ENCODE measurements at places on chromosomes 13 and 19.

DNA sequence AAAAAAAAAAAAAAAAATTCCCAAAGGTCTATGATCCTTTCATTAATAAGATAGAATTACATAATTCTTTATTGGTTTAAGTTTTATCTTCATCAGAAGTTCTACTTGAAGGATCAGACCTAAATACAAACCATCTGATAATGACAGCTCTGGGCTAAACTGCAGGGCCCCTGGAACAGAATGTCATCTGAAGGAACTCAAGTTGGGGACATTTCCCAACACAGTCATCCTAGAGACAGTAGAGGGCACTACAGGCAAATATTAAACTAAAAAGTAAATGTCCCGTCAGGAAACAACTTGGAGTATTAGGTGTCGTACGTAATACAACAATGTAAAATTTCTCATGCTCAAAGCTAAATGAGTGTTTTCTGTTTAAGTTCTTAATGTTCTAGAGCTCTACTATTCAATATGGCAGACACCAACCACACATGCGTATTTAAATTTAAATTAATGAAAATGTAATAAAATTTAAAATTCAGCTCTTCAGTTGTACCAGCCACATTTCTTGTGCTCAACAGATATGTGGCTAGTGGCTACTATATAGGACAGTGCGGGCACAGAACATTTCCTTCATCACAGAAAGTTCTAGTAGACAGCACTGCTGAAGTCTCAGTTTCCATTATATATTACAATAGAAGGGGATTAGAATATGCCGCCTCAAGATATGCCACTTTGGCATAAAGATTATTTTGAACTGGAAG is 21.8 kb upstream of the NAXD start:
- H3K36me3 ChIP-seq = no peaks in the 10 kb centered on the region
- no peak for DNase-seq
- no peaks in the 10 kb centered on the region for H3K4me1 ChIP-seq
- H3K27me3 ChIP-seq = no peaks in the 10 kb centered on the region

DNA sequence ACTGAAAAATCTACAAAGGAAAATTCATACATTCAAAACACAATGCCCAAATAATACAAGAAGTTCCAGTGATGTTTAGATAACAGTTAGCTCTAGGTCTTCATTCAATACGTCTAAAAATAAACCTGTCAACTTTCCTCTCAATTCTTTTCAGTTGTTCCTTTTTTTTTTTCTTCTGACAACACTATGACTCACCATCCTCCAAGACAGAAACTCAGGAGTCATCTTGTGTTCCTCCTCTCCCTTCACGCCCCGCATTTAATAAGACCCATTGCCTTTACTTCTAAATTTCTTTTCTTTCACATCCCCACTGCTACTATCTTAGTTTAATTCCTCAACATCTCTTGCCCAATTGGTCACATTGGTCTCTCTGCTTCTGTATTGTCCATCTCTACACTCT is 759.9 kb downstream of the GPC5 start:
- no peaks in the 10 kb centered on the region for H3K27me3 ChIP-seq
- DNase-seq = no peak
- H3K4me1 ChIP-seq = no peaks in the 10 kb centered on the region
- H3K4me3 ChIP-seq = no peak overlapping the region

DNA sequence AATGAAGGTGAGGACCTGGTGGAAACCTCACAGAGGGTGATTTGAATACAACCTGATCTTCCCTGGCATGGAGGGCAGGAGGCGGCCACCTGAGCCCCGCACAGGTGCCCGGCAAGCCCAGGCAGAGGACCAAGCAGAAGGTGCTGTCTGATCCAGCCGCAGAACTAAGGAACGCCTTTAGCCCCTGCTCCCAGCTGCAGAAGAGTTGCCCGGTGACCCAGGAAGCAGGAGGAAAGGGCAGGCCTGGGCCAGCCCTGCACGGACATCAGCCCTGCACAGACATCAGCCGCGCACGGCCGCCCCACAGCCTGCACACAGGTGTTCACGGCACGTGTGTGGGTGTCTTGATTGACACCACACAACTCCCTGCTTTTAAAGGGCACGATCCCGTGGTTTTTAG is 43.1 kb downstream of the RASA3 start:
- H3K4me3 ChIP-seq = no peak overlapping the region
- H3K27ac ChIP-seq = peak overlapping the region; percentile 74
- H3K36me3 ChIP-seq = peaks cover 51% of the 10 kb centered on the region
- H3K4me1 ChIP-seq = peaks cover 25% of the 10 kb centered on the region

DNA sequence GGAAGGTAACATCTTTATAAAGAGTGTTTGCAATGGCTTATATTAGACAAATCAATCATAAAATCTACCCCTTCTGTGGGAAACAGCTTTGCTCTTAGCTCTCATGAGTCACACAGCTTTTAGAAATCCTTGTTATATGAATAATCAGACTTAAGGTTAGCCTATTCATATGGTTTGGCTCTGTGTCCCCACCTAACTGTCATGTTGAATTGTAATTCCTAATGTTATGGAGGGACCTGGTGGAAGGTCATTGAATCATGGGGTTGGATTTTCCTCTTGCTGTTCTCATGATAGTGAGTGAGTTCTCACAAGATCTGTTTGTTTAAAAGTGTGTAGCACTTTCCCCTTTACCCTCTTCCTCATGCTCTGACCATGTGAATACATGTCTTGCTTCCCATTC is 704.2 kb upstream of the KLHL1 start:
- no peaks in the 10 kb centered on the region for H3K27me3 ChIP-seq
- H3K4me1 ChIP-seq = no peaks in the 10 kb centered on the region
- no peak overlapping the region for H3K27ac ChIP-seq
- no peaks in the 10 kb centered on the region for H3K36me3 ChIP-seq
- DNase-seq = no peak
- H3K4me3 ChIP-seq = no peak overlapping the region

DNA sequence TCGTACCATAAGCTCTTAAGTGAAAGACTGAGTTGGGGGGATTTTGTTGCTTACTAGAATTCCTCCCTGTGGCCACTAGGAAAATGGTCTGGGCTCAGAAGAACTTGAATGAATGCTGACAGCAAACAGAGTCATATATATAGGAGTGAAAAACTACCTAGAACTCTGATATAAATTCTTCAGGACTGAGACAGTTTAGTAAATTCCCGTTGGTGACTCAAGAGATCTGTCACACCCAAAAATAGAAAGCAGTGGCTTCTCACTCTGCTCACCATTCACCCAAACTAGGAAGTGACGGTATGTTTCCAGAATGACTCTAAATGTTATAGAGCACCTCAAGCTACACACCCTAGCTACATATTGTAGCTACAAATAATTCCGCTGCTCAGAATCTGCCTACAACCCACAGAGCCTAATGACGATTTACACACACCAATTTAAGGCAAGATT is 116.2 kb downstream of the TBC1D4 start:
- no peak for DNase-seq
- no peaks in the 10 kb centered on the region for H3K36me3 ChIP-seq
- peak overlapping the region; percentile 12 for H3K27ac ChIP-seq
- peaks cover 3% of the 10 kb centered on the region for H3K4me1 ChIP-seq

- no peaks in the 10 kb centered on the region for H3K36me3 ChIP-seq
- no peak overlapping the region for H3K27ac ChIP-seq
- H3K27me3 ChIP-seq = peaks cover 53% of the 10 kb centered on the region
- H3K4me1 ChIP-seq = peaks cover 9% of the 10 kb centered on the region
- H3K4me3 ChIP-seq = peak overlapping the region; percentile 64
Observed at GRCh38 chr13:33017323-33017929, 1.2 kb downstream of the KL start.

DNA sequence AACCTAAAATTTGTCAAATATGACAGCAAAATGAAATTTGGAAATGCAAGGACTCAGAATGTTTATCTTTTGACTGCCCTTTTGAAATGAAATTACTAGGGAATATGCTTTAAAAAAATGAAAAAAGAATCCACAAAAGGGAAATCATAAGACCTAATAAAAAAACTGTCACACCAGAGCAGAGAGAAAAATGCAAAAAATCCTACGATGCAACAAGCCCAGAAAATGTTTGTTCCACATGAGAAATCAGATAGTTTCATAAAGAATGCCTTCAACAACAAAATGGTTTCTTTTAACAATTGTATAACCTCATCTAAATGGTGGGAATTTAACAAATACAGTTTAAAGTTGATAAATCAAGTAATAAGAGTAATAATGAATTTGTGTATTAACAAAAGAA is 8.0 kb downstream of the LPAR6 start:
- H3K4me3 ChIP-seq = no peak overlapping the region
- H3K27ac ChIP-seq = peak overlapping the region; percentile 78
- DNase-seq = no peak
- H3K36me3 ChIP-seq = peaks cover 15% of the 10 kb centered on the region
- H3K27me3 ChIP-seq = no peaks in the 10 kb centered on the region
